ENCODE measurements at places on chromosomes 12 and 14.
A peak's percentile ranks its signal among the peaks of the same experiment; 100 is the strongest.

DNA sequence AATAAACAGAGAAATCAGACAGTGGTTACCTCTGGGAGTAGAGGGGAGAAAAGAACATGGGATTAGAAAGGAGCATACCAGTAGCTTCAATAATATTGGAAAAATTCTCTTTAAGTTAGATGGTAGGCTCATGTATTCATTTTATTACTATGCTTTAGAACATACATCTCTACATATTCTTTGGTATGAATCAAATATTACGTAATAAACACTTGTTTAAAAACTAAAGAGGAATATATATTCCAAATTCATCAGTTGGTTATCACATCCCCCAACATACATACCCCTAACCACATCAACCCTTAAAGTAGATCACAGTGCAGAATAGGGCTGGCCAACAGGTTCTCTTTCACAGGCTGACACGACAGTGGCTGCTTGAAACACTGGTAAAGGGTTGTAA lies 5.6 kb downstream of the RPAP3 start:
- no peak for DNase-seq

GRCh38 chr14:26522967-26523366 lies 74.9 kb downstream of the NOVA1 start:
- DNase-seq = no peak

DNA sequence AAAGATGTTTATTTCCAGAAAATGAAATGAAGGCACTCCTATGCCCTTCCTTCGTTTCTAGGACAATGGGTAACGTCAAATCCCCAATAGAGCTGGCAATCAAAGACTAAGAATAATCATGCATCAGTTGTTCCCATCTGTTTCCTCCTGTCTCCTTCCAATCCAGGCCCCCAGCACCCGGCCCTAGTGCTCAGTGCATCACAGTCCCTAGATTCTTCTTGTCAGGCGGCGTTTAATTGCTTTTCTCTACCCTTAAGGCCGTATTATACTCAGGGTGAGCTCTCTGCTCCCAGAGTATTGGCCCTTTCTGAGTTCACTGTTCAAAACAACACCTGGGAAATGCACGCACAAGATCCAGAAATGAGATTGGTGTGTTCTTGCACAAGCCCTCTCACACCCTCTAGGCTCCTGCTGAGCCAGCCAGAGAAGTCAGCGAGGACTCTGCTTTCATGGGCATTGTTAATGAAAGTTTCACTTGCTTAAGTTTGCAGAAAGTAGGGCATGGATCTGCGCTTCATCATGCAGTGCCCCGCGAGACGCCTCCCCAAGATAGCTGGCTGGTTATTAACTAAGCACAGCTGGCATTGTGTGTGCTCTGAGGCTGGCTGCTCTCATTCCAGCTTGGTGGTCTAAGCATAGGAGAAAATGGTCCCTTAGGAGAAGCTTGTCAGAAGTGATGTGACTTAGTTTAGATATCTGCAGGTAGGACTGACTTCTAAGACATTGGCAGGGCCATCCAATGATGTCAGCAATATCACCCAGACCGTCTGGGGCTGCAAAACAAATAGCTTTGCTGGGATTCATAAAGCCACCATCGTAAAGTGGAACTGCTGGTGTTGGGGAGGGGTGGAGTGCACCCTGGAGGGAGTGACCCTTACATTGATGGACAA lies 28.7 kb downstream of the CRACR2A start:
- DNase-seq = no peak

- DNase-seq = no peak
Observed at GRCh38 chr12:111249757-111250156, 119.1 kb downstream of the PHETA1 start.

DNA sequence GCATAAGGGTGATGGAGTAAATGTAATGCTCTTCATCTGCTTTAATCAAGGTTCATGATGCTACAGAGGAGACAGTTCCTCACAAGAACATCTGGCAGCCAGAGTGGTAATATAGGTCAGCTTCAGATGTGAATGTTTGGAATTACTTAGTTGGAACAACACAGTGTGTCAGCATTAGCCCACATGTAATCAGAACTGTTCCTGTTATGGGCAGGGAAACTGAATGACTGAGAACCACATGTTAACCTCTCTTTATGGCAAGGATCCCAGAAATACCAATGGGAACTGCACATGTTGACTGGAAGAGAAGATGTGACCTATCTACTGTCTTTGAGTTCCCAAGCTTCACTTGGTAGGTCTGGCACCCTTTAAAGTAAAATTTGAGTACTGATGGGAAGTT lies 390.1 kb upstream of the PDE3A start:
- no peak for DNase-seq

- peak; percentile 40 for DNase-seq
Observed at GRCh38 chr14:37232907-37233481, 35.3 kb downstream of the MIPOL1 start.

All from NB4 (cell line).